ENCODE measurements at places on chromosomes 12 and 14. TPM values are rescaled to one million over a fixed set of nuclear protein-coding genes. Genes with fewer than 3 reads are reported as not detected.

NKX2-1 gene
- not detected for polyA plus RNA-seq

TMEM229B gene
- 0.26 TPM for polyA plus RNA-seq

MUCL1 gene
- polyA plus RNA-seq, result not detected

DICER1 gene
- polyA plus RNA-seq, result 20.3 TPM

DNA sequence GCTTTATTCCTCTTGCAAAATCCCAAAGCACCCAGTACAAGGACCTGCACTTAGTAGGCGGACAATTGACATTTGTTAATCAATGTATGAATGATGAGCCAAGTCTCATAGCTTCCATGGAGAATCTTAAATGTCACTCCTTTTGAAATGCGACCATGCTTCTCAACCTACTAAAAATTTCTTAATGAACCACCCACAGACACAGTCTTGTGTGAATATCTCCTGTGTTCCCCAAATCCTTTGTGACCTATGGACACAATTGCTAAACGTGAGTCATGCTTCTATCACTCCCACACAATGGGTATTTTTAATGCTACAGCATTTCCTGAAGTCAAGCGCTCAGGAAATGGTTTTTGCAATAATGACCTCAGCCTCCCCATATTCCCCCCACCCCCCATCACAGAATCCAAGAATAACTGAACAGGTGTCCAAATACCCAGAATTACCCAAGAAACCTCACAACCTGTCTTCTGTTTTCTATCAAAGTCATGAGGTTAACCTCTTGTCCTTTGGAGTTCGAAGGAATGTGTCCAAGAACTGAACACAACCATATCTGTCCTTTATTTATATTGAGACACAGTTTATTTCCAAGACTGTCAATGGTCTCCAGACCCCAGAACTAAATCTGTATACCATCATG, 163.6 kb upstream of the PLEKHG7 start:
- peak; percentile 69 for DNase-seq

GRCh38 chr14:72518809-72519377, 375.0 kb downstream of the DPF3 start:
- peak; percentile 59 for DNase-seq

DNA sequence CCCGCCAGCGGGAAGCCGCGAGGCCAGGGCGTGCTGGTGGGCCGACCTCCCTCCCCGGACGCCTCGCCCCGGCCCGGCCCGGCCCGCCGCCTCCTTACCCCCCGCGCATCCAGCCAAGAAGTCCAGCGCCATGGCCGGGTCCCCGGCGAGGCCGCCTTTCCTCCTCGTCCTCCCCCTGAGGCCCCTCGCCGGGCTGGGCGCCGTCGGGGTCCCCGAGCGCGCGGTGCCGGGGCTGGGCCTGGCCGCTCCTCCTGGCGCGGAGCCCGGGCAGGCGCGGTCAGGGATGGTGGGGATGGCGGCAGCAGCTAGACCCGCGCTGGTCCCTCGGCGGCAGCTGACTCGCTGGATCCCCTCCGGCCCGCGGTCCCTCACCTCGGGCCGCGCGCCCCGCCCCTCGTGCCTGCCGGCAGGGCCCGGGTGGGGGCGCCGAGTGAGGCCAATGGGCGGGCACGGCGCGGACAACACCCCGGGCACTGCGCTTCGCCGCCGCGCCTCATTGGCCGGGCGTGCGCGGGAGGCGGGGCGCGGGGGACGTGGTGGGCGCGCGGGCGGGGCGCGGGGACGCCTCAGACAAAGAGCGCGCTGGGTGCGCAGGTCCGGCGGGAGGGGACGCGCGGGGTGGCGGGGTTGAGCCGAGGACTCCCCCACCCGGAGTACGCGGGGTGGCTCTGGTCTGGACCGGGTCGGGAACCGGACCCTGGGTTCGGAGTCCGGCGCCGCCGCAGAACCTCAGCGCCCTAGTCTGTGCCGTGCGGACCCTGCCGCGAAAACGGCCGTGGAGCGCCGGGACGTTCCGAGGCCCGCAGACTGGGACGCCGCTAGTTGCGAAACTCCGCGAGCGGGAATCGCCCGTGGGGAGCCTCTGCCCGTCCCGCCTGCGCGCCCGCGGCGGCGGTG, at the start of gene SLC25A29:
Gene SLC25A29 (minus strand): TSS at position 344 of the 897 bp plus-strand sequence. CDS start 212 bp downstream, at position 132.
- DNase-seq, result peak; percentile 83

DNA sequence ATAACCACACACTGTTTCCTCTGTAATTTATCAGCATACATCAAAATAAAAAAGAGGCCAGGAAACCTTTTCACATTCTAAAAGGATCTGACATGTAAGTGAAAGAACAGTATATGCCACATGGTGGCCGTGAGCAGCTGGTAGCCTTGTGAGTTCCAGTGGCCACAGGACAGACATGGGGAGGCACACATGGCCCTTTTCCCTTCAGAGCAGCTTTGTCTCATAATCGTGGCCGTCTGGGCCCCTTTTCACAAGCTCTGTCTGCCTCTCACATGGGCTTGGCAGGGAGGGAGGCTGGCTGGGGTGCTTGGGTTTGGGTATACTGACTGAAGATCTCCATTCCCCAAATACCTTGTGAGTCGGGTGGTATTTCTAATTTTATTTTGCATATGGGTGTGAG, 1.5 kb upstream of the ZDHHC22 start:
- no peak for DNase-seq

DNA sequence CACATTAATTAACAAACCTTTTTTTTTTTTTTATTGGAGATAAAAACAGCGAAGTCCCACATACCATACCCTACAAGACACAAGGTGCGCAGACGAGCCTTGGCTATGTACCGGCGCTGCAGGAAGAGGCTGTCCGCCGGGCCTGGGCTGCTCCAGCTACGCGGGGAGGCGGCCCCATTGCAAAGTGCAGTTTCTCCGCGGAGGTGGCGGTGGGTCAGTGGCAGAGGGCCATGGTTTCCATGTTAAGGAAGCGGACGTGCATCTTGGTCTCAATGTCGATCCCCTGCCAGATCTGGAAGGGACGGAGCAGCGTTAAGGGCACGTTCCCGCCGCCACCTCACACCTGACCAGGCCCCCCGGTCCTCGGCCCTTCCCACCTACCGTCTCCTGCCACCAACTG, 60.3 kb downstream of the TESC start:
- DNase-seq, result no peak

GRCh38 chr12:77553976-77554619, 276.6 kb upstream of the NAV3 start:
- DNase-seq, result no peak

DNA sequence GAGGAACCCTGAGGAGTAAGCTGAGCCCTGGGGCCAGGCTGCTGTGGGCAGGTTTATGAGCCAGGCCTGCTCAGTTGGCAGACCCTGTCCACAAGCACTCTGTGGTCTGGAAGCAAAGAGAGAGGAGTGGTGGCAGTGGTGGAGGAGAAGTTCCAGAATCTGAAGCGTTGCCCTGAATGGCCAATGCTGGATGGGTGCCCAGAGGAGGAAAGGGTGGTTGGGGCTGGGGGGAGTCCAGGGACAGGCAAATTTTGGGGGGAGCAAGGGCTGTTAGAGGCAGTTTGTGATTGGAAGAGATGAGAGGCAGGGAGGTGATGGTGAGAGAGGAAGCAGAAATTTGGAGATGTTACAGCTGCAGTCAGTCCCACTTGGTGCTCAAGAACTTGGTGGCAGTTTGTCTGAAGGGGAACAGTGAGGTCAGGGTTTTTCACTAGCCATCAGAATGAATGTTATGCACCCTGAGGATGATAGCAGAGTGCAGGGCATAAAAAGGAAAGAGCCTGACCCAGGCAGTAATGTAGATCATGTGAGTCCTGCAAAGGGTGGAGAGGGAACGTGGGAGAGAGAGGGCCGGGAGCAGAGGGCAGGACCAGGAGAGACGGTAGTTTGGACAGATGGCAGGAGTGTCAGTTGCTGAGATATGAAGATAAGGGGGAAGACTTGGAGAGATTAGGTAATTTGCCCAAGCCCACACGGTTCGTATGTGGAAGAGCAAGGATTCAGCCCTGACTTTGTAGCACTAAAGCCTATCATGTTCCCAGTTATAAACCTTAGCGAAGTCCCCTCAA, 51.2 kb downstream of the GALNT8 start:
- DNase-seq, result no peak

GRCh38 chr14:77979666-77980351, 179.9 kb downstream of the ADCK1 start:
- peak; percentile 60 for DNase-seq

Data from fibroblast of lung (primary cell).